ENCODE measurements at places on chromosomes 1 and 21. TPM values are rescaled to one million over a fixed set of nuclear protein-coding genes. Genes with fewer than 3 reads are reported as not detected.

Gene NOS1AP
- not detected for total RNA-seq

Gene LRRC8C
- total RNA-seq: 8.4 TPM

Gene CFAP57
- total RNA-seq: 0.93 TPM

Gene ARTN
- not detected for total RNA-seq
